HepG2 (cell line): ENCODE measurements at places on chromosomes 1 and 21. TPM values are rescaled to one million over a fixed set of nuclear protein-coding genes. Genes with fewer than 3 reads are reported as not detected.
A peak's percentile ranks its signal among the peaks of the same experiment; 100 is the strongest.

Gene TIAM1
- polyA plus RNA-seq, result 0.13 and 0.24 TPM in 2 replicates

Gene KLHDC7A
- polyA plus RNA-seq, result 0.15 and 0.24 TPM in 2 replicates

Gene MUTYH
- polyA plus RNA-seq, result 16.3 and 19.4 TPM in 2 replicates

Gene CLCNKB
- polyA plus RNA-seq, result 0.04 TPM in 1 of 2 replicates, not detected in the other

Gene LCE2A
- not detected in 2 replicates for polyA plus RNA-seq

Gene S100A12
- not detected in 2 replicates for polyA plus RNA-seq

Gene PYHIN1
- not detected in 2 replicates for polyA plus RNA-seq

Gene ATAD3B
- polyA plus RNA-seq, result 9.6 and 15.4 TPM in 2 replicates

DNA sequence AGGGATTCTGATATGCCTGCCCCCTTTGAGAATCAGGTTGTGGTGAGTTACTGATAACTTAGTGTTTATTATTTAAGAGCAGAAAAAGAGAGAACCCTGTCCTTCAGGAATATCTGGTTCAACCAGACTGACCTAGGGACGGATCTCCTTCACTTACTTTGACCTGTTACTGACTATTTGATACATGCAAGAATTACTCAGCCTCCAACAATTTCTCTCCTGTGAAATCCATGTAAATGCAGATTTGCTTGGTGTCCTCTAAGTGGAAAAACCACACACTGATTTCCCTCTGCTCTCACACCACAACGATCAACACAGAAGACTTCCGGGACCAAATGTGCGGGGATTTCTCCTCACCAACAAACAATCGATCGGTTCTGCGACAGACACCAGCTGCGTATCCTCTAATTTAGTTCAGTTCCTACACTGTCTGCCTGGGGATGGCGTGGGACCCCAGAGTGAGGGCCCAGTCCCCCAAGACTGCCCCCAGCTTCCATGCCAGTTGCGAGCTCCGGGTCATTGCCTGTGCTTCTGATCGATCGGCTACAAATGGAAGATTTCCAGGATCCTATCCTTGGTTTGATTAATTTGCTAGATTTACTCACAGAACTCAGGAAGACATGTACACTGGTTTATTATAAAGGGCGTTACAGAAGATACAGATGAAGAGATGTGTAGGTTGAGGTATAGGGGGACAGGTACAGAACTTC is 51.7 kb downstream of the BACE2 start:
- no peaks in the 10 kb centered on the region; the same call in 1 of the 2 replicates for H3K27me3 ChIP-seq
- no peak overlapping the region for H3K4me3 ChIP-seq
- no peaks in the 10 kb centered on the region for H3K4me1 ChIP-seq
- H3K27ac ChIP-seq, result no peak overlapping the region
- H3K36me3 ChIP-seq, result no peaks in the 10 kb centered on the region

DNA sequence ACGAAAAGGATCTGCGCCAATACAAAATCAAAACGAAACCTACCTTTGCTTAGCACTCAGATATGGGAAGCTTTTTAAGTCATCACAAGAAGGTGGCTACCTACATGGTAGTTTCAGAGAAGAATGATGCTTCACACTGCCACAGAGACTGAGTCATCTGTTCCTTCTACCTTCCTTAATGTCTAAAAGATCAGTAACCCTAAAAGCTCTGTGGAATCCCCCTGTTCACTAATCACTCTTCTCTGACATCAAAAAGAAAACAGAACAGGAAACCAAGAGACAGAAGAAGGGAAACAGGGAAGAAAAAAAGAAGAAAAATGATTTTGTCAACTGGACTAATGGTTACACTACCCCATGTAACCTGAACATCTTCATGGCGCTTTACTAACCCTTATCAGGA is 177.2 kb downstream of the SMYD3 start:
- H3K27me3 ChIP-seq, result no peaks in the 10 kb centered on the region
- no peaks in the 10 kb centered on the region for H3K4me1 ChIP-seq
- DNase-seq, result no peak
- H3K36me3 ChIP-seq, result no peaks in the 10 kb centered on the region

GRCh38 chr1:234549447-234550021 is 60.4 kb downstream of the IRF2BP2 start:
- peaks cover 55% of the 10 kb centered on the region for H3K4me1 ChIP-seq
- no peaks in the 10 kb centered on the region for H3K36me3 ChIP-seq
- H3K27ac ChIP-seq, result no peak overlapping the region
- no peak for DNase-seq
- H3K4me3 ChIP-seq, result no peak overlapping the region

- no peak overlapping the region for H3K27ac ChIP-seq
- no peaks in the 10 kb centered on the region for H3K27me3 ChIP-seq
- no peaks in the 10 kb centered on the region for H3K36me3 ChIP-seq
- DNase-seq, result peak; percentile 2
Observed at GRCh38 chr1:240031009-240031408, 60.7 kb upstream of the FMN2 start.

- no peaks in the 10 kb centered on the region for H3K4me1 ChIP-seq
- no peak for DNase-seq
- H3K27ac ChIP-seq, result no peak overlapping the region
- no peak overlapping the region for H3K4me3 ChIP-seq
Observed at GRCh38 chr1:172325531-172325930, 95.0 kb upstream of the C1orf105 start.

DNA sequence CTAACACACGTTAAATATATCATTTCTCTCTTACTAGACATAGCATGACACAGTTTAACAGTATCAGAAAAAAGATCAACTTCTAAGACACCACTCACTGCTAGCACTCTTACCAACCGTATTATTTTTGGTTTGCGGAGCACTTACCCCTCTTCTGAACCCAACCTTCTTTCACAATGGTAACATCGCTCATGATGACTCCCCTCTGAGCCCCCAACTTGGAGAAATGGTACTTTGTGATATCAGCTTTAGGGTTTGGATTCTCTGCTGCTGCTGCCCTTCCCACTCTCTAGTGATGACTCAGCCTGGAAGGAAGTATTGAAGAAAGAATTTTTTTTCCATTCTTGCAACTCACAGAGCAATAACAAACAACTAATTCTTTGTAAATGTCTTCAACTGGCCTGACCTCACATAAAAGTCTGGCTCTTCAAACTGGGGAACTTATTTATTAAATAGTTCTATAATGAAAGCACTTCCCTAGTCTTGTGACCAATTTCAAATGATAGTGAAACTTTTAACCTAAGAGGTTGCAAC is 7.0 kb downstream of the AKT3 start:
- no peaks in the 10 kb centered on the region for H3K4me1 ChIP-seq
- no peaks in the 10 kb centered on the region for H3K36me3 ChIP-seq
- H3K4me3 ChIP-seq, result no peak overlapping the region

- H3K27ac ChIP-seq, result no peak overlapping the region
- peaks cover 25% of the 10 kb centered on the region for H3K27me3 ChIP-seq
- H3K4me3 ChIP-seq, result peak overlapping the region; percentile 45
- DNase-seq, result peak; percentile 7
- no peaks in the 10 kb centered on the region for H3K36me3 ChIP-seq
Observed at GRCh38 chr21:32886339-32886738, 114.8 kb upstream of the PAXBP1 start.

DNA sequence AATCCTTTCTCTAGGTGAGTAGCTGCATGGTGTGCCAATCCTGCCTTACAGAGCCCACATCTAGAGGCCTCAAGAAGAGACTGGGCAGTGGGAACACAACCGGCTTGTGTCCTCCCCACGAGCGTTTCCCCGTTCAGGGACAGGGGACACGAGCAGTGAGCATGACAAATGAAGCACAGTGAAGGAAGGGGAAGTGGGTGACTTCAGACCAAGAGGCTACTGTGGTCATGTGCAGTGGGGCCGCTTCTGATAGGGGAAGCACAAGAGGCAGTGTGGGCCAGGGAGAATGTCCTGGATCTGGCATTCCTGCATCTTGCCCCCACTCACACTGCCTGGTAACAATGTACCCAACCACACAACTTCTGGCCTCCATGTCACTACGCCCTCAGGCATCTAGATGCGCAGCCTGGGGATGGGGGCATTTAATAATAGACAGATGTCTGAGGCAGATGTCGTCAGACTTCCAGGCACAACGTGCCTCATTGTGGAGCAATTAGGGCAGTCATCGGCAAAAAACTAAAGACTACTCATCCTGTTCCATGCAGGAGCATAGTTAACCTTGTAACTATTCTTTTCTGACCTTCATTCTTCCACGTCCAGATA is 155.6 kb upstream of the NBPF11 start:
- peaks cover 1% of the 10 kb centered on the region; the same call in 1 of the 2 replicates for H3K27me3 ChIP-seq
- H3K27ac ChIP-seq, result no peak overlapping the region
- H3K4me1 ChIP-seq, result no peaks in the 10 kb centered on the region
- H3K4me3 ChIP-seq, result no peak overlapping the region
- H3K36me3 ChIP-seq, result no peaks in the 10 kb centered on the region

DNA sequence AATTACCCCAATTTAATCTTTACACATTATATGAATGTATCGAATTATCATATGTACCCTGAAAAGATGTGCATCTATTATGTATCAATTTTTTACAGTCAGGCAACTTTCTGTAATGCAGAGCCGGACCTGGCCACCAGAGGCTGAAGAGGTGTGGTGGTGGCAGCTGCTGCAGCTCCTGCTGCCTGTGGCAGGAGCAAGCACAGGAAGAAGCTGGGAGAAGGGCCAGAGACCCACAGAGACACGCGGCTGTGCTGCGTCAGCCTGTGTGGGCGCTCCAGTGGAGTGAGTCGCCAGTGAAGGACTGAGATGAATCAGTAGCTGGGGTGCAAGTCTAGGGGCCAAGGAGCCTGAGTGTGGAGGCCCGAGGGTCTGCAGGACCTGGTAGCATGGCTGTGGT is 74.3 kb upstream of the COG2 start:
- no peaks in the 10 kb centered on the region for H3K36me3 ChIP-seq
- H3K4me3 ChIP-seq, result peak overlapping the region; percentile 19; the same call in 1 of the 2 replicates
- no peak overlapping the region for H3K27ac ChIP-seq
- peak; percentile 24 for DNase-seq
- peaks cover 24% of the 10 kb centered on the region for H3K4me1 ChIP-seq

GRCh38 chr21:35779690-35780570 is 280.4 kb downstream of the SETD4 start:
- no peak overlapping the region for H3K4me3 ChIP-seq
- no peaks in the 10 kb centered on the region for H3K36me3 ChIP-seq
- no peak overlapping the region for H3K27ac ChIP-seq
- H3K27me3 ChIP-seq, result no peaks in the 10 kb centered on the region; the same call in 1 of the 2 replicates
- H3K4me1 ChIP-seq, result no peaks in the 10 kb centered on the region

- H3K27me3 ChIP-seq, result no peaks in the 10 kb centered on the region
- no peak for DNase-seq
- H3K4me3 ChIP-seq, result no peak overlapping the region
- no peaks in the 10 kb centered on the region for H3K36me3 ChIP-seq
Observed at GRCh38 chr1:225573216-225573615, 79.7 kb downstream of the ENAH start.

- 0 out of 2 replicates have a peak, but pooled peaks cover 1% of the 10 kb centered on the region for H3K36me3 ChIP-seq
- H3K4me1 ChIP-seq, result 0 out of 2 replicates have a peak, but pooled peaks cover 14% of the 10 kb centered on the region
- H3K27me3 ChIP-seq, result no peaks in the 10 kb centered on the region
- H3K4me3 ChIP-seq, result no peak overlapping the region
- DNase-seq, result no peak
Observed at GRCh38 chr1:200787896-200788387, 49.2 kb downstream of the CAMSAP2 start.

- no peaks in the 10 kb centered on the region for H3K4me1 ChIP-seq
- DNase-seq, result no peak
- no peak overlapping the region for H3K4me3 ChIP-seq
- H3K27ac ChIP-seq, result no peak overlapping the region
- H3K27me3 ChIP-seq, result no peaks in the 10 kb centered on the region
Observed at GRCh38 chr1:27176954-27177353, 22.0 kb upstream of the SLC9A1 start.

DNA sequence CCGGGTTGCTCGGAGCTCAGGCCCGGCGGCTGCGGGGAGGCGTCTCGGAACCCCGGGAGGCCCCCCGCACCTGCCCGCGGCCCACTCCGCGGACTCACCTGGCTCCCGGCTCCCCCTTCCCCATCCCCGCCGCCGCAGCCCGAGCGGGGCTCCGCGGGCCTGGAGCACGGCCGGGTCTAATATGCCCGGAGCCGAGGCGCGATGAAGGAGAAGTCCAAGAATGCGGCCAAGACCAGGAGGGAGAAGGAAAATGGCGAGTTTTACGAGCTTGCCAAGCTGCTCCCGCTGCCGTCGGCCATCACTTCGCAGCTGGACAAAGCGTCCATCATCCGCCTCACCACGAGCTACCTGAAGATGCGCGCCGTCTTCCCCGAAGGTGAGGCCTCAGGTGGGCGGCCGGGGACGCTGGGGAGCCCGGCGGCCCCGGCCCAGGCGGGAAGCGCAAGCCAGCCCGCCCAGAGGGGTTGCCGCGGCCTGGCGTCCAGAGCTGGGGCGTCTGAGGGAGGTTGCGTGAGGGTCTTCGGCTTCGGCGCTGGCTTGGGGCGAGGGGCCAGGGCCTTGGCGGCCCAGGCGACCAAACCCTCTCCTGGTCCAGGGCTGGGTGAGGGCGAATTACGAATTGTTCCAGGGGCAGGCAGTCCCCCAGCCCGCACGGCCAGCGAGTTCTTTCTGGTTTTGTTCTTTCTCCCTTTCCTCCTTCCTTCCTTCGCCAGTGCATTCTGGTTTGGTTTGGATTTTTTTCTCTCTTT is 805 bp downstream of the SIM2 start:
- peaks cover 9% of the 10 kb centered on the region for H3K27me3 ChIP-seq
- no peak overlapping the region for H3K27ac ChIP-seq
- peak overlapping the region; percentile 73; the same call in 1 of the 2 replicates for H3K4me3 ChIP-seq
- no peak for DNase-seq
- H3K4me1 ChIP-seq, result peaks cover 10% of the 10 kb centered on the region

DNA sequence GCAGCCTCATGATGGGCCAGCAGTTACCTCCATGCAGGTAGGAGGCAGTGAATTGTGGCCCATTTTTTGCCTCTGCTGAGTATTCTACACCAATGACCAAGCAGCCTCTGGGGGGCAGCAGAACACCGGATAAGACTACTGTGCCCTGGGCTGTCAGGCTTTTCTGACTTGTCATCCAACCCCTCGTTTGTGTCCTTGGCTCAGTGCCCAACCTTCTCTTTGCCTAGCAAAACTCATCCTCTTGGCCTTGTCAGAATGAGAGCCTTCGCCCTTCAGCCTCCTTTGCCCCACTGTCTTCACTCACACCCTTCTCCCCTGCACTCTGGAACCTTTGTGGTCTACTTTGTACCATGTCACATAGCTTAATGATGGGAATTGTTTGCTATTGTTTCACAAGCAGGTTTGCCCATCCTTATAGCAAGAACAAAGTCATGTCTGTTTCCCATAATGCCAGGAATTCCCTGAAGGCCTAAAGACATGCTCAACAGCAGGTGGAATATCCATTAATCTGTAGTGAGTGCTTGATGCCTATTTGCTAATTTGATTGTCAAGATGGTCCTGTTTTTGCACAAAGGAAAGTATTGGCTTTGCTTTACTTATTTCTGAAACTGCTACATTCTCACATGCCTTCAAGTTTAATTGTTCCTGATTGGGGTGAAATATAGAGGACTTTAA is 255.9 kb downstream of the HHAT start:
- H3K36me3 ChIP-seq, result no peaks in the 10 kb centered on the region
- H3K27me3 ChIP-seq, result no peaks in the 10 kb centered on the region
- DNase-seq, result peak; percentile 74
- H3K4me3 ChIP-seq, result no peak overlapping the region

DNA sequence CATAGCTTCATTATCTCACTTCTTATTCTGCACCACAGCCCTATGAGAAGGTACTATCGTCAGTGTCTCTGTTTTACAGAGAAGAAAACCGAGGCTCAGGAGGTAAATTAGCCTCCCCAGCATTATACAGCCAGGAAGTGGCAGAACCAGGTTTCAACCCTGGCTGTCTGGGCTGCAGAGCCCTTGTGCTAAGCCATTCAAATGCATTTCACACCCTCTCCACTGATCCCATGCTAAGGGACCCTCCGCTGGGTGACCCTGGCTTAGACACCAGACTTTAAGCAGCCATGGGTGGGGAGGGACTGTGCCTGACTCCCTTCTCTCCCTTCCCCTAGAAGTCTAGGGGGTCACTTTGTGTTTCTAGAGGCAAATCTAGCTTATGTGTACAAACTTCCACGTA is 87.5 kb downstream of the RRAGC start:
- H3K27me3 ChIP-seq, result 0 out of 3 replicates have a peak, but pooled peaks cover 5% of the 10 kb centered on the region
- H3K4me3 ChIP-seq, result no peak overlapping the region
- H3K4me1 ChIP-seq, result no peaks in the 10 kb centered on the region
- no peak for DNase-seq
